ENCODE measurements at places on chromosomes 7 and 10. TPM values are rescaled to one million over a fixed set of nuclear protein-coding genes. Genes with fewer than 3 reads are reported as not detected.

GRCh38 chr7:4803397-4804241 is 28.2 kb downstream of the AP5Z1 start:
- H3K4me3 ChIP-seq = no peak overlapping the region
- no peaks in the 10 kb centered on the region for H3K36me3 ChIP-seq
- H3K4me1 ChIP-seq = no peaks in the 10 kb centered on the region
- H3K27ac ChIP-seq = no peak overlapping the region
- no peaks in the 10 kb centered on the region for H3K27me3 ChIP-seq
- no peak for DNase-seq

DNA sequence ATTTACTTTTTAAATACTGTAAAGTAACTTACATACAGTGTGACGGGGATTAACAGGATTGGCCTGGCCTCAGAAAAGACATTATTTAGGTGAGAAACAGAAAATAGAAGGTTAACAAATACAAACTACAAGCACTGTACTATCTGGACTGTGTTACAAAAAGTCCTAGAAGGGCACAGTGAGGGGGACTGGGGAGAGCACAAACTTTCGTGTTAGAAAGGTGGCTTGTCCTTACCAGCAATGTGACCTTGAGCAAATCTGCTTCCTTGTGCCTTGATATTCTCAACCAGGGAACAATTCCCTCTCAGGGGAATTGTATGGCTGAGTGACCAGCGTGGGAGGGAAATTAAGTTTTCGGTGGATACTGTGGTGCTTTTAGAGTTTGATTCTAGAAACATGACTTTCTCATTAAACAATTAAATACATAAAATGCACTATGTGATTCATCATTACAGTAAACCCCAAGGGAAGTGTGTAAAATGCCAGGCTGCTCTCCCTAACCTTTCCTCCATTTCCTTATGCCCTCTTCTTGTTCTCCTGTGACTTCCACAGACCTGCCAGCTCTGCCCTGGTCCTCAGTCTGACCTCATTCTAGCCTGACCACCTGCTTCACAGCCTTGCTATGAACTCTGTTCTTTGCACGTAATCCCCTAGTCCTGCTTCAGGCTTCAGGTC is 57.7 kb downstream of the OSBPL3 start:
- no peaks in the 10 kb centered on the region for H3K36me3 ChIP-seq
- H3K27ac ChIP-seq = no peak overlapping the region

The PNLIPRP3 gene
- total RNA-seq = 0.66 TPM

GRCh38 chr7:2362385-2363088 is 7.9 kb downstream of the EIF3B start:
- no peak overlapping the region for H3K27ac ChIP-seq
- no peaks in the 10 kb centered on the region for H3K27me3 ChIP-seq
- no peak for DNase-seq

The ZNF488 gene
- total RNA-seq = 0.44 TPM

The CLDN4 gene
- 379 TPM for total RNA-seq

The PDE1C gene
- 30.1 TPM for total RNA-seq

- no peaks in the 10 kb centered on the region for H3K27me3 ChIP-seq
- no peak overlapping the region for H3K27ac ChIP-seq
- H3K4me3 ChIP-seq = no peak overlapping the region
- no peak for DNase-seq
These were observed 621.4 kb downstream of the PHTF2 start for GRCh38 chr7:78420001-78420400.

GRCh38 chr10:132907821-132908620 is 34.3 kb downstream of the CFAP46 start:
- H3K36me3 ChIP-seq = no peaks in the 10 kb centered on the region
- H3K4me1 ChIP-seq = no peaks in the 10 kb centered on the region
- H3K27ac ChIP-seq = no peak overlapping the region
- no peaks in the 10 kb centered on the region for H3K27me3 ChIP-seq
- peak; percentile 45 for DNase-seq

DNA sequence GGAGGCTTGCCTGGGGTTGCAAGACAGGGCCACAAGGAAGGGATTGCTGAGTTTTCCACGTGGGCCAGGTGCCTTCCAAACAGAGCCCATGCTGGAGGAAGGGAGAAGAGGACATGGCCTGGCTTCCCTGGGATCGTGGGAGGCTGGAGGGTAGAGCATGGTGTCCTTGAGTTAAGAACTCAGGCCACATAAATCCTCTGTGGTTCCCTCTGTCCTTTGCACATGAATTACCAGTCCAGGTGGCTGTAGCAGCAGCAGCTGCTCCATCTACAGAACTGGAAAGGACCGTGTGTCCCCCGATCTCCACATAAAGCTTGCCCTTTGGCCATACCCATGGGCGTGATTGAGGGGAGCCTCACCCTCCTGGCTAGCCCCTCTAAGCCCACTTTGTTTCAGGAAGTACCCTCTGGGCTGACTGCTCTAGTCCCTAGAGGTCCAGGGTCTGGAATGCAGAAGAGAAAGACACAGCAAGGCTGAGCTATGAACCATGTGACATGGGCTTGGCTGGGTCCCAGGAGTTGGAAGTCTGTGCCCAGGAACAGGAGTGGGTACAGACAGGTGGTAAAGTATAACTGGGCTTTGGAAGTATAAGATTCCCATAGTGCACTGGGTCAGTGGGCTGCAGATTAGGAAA is 84.9 kb downstream of the C10orf105 start:
- DNase-seq = peak; percentile 26
- no peaks in the 10 kb centered on the region for H3K27me3 ChIP-seq
- H3K4me3 ChIP-seq = no peak overlapping the region
- H3K4me1 ChIP-seq = no peaks in the 10 kb centered on the region

The GIMAP5 gene
- 36.0 TPM for total RNA-seq

The OR2A5 gene
- total RNA-seq = not detected

GRCh38 chr7:158710651-158711102 is 6.1 kb upstream of the NCAPG2 start:
- H3K4me3 ChIP-seq = no peak overlapping the region
- peaks cover 2% of the 10 kb centered on the region for H3K4me1 ChIP-seq
- DNase-seq = no peak
- no peaks in the 10 kb centered on the region for H3K36me3 ChIP-seq
- H3K27ac ChIP-seq = no peak overlapping the region
- H3K27me3 ChIP-seq = no peaks in the 10 kb centered on the region

GRCh38 chr7:45985902-45986301 is 64.8 kb upstream of the IGFBP3 start:
- no peaks in the 10 kb centered on the region for H3K27me3 ChIP-seq
- DNase-seq = no peak
- no peaks in the 10 kb centered on the region for H3K4me1 ChIP-seq
- no peak overlapping the region for H3K27ac ChIP-seq
- H3K36me3 ChIP-seq = no peaks in the 10 kb centered on the region

DNA sequence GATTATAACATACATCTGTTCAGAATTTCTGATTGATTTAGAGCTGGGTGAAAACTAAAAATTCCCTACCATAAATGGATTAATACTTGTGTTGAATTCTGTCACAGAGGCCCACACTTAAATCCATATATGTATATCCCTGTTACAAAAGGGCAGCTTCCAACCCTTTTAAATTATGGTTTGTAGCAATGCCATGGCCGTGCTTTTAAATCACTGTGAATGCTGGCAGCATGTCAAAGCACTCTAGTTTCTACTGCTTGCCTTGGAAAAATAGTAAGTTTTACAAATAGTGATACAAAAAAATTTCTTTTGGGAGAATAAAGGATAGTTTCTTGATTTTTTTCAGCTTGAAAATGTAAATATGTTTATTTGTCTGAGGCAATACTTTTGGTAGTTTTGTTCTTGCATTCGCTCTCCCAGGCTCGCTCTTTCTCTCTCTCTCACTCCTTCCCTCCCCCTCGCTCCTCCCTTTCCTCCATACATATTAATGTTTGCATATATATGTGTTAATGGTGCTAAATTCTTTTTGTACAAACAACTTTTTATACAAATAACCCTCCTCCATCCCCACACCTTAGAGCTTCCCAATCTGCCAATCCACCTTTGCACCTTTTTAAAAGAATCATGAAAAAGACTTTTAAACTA is 29.8 kb downstream of the TES start:
- H3K27me3 ChIP-seq = no peaks in the 10 kb centered on the region
- no peak overlapping the region for H3K27ac ChIP-seq
- H3K4me3 ChIP-seq = no peak overlapping the region
- no peaks in the 10 kb centered on the region for H3K36me3 ChIP-seq

DNA sequence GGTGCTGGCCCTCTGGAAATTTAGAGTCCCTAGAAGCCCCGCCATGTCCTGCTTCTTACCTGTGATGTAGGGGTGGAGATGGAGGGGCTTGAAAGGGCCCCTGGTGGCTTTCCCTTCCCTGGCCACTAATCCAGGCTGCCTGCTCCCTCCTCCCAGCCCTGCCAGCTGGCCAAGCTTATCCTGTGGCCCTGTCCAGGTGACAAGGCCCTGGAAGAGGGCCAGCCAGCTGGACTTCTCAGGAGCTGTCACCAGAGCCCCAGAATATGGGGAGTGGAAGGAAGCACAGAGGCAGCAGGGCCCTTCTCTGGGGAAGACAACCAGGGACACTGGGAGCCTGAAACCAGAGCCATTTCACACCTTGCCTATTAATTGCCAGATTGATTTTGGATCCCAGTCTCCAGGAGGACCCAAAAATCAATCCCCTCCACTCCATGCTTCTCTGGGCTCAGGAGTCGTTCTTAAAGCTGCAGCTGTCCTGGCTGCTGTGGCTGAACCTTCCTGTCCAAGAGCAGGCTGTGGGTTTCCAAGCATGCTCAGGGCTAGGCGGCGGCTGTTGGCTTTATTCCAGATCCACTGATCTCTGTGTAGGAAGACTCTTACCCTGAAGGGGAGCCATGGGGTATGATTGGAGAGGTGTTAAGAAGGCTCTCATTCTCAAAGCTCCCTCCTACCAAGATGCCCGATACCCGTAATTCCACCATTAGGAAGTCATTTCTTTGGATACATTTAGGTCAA is 52.6 kb upstream of the PCBD1 start:
- no peaks in the 10 kb centered on the region for H3K36me3 ChIP-seq
- H3K27me3 ChIP-seq = no peaks in the 10 kb centered on the region

DNA sequence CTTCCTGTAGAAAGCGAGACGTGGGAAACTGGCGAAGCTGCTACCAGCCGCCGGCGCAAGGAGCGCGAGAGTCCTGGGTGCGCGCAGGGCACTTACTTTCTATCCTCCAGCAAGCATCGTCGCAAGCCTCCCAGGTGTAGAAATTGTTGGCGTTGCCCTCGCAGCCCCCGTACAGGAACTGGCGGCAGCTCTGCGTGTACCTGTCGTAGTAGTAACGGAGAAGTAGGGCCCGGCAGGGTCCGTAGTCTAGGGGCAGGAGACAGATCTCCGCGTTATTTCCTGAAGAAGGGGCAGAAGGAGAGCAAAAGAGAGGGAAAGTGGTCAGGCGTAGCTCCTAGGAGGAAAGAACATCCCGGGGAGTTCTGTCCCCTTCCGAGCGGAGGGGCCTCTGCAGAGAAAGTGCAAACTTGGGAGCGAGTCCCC is 501 bp downstream of the TFPI2 start:
- H3K36me3 ChIP-seq = no peaks in the 10 kb centered on the region
- no peaks in the 10 kb centered on the region for H3K27me3 ChIP-seq
- DNase-seq = no peak
- peak overlapping the region; percentile 43 for H3K4me3 ChIP-seq

DNA sequence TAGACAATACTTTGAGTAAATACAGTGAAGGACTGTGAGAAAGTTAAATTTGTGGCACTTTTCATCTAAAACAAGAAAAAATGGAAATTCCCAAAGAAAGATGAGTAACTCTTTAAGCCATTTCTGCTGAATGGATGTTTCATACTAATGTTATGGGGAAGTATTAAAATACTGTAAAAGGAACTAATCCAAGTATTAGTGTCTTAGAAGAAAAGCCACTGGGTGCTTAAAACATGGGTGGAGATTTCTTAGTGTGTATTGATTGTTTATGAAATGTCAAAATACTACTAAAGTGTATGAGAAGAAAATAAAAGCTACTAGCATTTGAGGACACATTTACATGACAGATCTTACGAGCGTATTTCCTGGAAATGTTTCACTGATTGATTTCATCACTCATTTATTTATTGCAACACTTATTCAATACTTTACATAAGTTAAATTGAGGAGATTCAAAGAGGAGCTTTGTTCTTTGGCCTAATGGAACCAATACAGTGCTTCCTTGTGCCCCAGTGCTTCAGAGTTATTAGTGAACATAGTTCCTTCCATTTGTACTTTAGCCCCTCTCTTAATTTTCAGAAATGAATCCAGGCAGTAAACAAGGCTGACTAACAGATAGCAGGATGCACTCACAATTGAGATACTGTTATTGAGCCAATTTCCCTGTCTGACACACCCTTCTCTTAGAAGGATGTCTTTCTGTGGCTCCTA is 155.5 kb upstream of the AHR start:
- no peaks in the 10 kb centered on the region for H3K27me3 ChIP-seq
- H3K27ac ChIP-seq = peak overlapping the region; percentile 44
- H3K36me3 ChIP-seq = no peaks in the 10 kb centered on the region

- H3K36me3 ChIP-seq = no peaks in the 10 kb centered on the region
- peak; percentile 17 for DNase-seq
- H3K4me3 ChIP-seq = no peak overlapping the region
- H3K27me3 ChIP-seq = peaks cover 37% of the 10 kb centered on the region
These were observed 25.1 kb downstream of the POLL start for GRCh38 chr10:101563007-101563406.

- H3K27ac ChIP-seq = no peak overlapping the region
- no peak for DNase-seq
- H3K4me3 ChIP-seq = no peak overlapping the region
- H3K36me3 ChIP-seq = no peaks in the 10 kb centered on the region
- no peaks in the 10 kb centered on the region for H3K4me1 ChIP-seq
- H3K27me3 ChIP-seq = no peaks in the 10 kb centered on the region
These were observed 283.6 kb downstream of the ADRA2A start for GRCh38 chr10:111360260-111360925.

The AGR2 gene
- total RNA-seq = 72.8 TPM

DNA sequence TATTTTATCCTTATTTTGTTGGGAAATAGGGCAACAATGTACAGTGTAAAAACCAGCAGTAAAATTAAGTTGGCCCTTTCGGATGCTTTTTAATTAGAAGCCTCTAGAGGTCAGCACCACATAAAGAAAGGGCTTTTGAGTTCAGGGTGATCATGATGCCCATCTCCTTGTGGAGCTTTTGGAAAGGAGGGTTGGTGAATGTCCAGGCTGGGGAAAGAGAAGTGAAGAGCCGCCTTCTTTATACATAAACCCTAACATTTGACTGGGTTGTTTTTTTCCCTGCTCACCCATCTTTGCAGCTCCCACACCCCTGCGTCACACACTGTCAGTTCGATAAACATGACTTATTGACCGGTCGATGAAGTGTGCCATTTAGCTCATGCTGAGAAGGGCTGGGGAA is 29.8 kb downstream of the MTURN start:
- no peak for DNase-seq
- H3K36me3 ChIP-seq = no peaks in the 10 kb centered on the region
- no peaks in the 10 kb centered on the region for H3K27me3 ChIP-seq
- peaks cover 24% of the 10 kb centered on the region for H3K4me1 ChIP-seq

DNA sequence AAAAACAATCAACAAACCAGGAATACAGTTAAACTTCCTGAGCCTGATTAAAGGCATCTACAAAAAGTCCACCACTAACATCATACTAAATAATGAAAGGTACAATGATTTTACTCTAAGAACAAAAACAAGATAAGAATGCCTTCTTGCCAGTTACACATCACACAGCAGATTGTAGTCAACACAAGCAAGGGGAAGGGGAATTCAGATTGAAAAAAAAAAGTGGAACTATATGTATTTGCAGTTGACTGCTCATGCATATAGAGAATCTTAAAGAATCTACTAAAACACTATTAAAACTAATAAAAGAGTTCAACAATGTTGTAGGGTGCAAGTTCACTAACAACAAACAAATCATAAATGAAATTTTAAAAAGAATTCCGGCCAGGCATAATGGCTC is 28.5 kb downstream of the ZNF33B start:
- no peak for DNase-seq
- no peaks in the 10 kb centered on the region for H3K27me3 ChIP-seq
- H3K27ac ChIP-seq = no peak overlapping the region
- H3K4me1 ChIP-seq = no peaks in the 10 kb centered on the region

GRCh38 chr7:107691716-107692115 is 31.1 kb downstream of the SLC26A4 start:
- H3K36me3 ChIP-seq = no peaks in the 10 kb centered on the region
- H3K4me1 ChIP-seq = no peaks in the 10 kb centered on the region
- no peak for DNase-seq
- H3K4me3 ChIP-seq = no peak overlapping the region

The PDZD8 gene
- total RNA-seq = 27.9 TPM
